ENCODE measurements at places on chromosomes 13 and 19.
A peak's percentile ranks its signal among the peaks of the same experiment; 100 is the strongest.

- DNase-seq = no peak
Measured at GRCh38 chr13:26680572-26680971, 80.0 kb downstream of the GPR12 start.

- DNase-seq = no peak
Measured at GRCh38 chr19:30077851-30078355, 135.9 kb downstream of the URI1 start.

- peak; percentile 22 for DNase-seq
Measured at GRCh38 chr13:47594833-47595232, 406.2 kb downstream of the SUCLA2 start.

- no peak for DNase-seq
Measured at GRCh38 chr13:78096221-78096620, 177.6 kb upstream of the EDNRB start.

GRCh38 chr13:32657309-32657708 lies 71.1 kb downstream of the PDS5B start:
- DNase-seq = no peak

DNA sequence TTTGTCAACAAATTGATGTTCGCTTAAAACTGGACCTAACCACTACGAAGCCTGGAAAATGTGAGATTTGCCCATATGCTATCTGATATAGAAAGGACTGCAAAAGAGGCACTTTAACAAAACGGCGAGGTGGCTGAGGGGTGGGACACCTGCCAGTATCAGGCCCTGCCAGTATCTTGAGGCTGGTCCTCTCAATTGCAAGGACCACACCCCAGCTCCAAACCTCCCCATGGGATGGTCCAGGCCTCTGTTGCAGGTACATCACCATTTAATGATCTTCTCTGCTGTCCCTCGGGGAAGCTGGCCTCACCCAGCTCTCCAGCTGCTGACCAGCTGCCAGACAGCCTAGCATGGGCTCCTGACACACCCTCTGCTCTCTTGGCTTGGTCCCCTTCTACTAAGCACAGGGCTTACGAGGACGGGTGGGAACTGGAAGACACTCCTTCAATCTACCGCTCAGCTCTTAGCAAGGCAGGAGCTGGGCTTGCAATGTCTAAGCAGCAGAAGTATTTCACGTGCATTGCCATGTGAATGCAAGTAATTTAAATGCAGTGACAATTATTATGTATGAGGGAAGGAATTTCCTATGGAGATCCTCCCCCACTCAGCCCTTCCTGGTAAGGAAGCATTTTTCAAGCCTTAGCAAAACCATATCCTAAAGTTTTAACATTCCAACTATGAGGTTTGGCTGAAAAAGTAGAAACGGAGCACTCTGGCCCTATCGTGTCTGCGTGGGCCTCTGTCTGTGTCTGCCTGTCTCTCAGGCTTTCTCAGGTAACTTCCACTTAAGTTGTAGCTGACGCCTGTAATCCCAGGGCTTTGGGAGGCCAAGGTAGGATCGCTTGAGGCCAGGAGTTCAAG lies 63.9 kb downstream of the LATS2 start:
- no peak for DNase-seq

DNA sequence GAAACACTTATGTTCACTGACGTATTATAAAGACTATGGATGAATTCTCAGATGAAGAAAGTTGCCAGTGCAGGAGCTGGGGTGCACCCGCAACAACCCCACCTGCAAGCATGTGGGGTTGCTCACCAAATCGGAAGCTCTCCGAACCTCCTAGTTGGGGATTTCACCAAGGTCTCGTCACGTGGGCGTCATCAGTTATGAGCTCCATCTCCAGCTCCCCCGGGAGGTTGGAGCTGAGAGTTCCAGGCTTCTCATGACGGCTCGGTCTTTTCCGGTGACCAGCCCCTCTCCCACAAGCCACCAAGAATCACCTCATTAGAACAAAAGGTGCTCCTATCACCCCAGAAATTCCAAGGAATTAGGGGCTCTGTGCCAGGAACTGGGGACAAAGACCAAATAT lies 46.1 kb upstream of the TUBGCP3 start:
- DNase-seq = no peak

- no peak for DNase-seq
Measured at GRCh38 chr13:39347926-39348901, 254.8 kb downstream of the LHFPL6 start.

- no peak for DNase-seq
Measured at GRCh38 chr13:106318941-106319411, 216.5 kb downstream of the EFNB2 start.

DNA sequence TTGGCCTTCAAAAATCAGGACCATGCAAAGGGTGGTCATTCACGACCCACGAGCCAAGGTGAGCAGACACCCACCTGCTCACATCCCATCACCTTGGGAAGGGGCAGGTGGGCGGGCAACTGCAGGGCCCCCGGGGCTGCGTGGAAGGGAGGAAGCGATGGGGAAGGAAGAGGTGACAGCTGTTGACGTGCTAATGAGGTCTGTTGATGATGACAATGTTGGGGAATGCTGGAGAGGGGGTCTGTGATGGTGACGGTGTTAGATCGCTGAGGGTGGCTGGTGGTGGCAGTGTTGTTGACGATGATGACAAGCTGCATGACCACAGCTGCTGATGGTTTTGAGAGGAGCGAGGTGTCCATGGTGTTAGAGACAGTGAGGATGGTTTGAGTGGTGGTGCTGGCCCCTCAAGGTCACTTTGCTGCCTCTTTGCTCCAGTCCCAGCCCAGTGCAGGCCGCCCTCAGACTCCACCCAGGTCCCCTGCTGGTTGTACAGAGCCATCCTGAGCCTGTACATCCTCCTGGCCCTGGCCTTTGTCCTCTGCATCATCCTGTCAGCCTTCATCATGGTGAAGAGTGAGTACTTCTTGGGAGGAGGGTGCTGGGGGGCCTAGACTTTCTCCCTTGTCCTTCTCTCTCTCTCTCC lies 900 bp downstream of the MCEMP1 start:
- no peak for DNase-seq

- no peak for DNase-seq
Measured at GRCh38 chr13:105527127-105527526, 1008.3 kb downstream of the EFNB2 start.

GRCh38 chr13:112154301-112155060 lies 87.5 kb downstream of the SOX1 start:
- no peak for DNase-seq

GRCh38 chr19:34487651-34488051 lies 6.1 kb downstream of the WTIP start:
- DNase-seq = no peak

DNA sequence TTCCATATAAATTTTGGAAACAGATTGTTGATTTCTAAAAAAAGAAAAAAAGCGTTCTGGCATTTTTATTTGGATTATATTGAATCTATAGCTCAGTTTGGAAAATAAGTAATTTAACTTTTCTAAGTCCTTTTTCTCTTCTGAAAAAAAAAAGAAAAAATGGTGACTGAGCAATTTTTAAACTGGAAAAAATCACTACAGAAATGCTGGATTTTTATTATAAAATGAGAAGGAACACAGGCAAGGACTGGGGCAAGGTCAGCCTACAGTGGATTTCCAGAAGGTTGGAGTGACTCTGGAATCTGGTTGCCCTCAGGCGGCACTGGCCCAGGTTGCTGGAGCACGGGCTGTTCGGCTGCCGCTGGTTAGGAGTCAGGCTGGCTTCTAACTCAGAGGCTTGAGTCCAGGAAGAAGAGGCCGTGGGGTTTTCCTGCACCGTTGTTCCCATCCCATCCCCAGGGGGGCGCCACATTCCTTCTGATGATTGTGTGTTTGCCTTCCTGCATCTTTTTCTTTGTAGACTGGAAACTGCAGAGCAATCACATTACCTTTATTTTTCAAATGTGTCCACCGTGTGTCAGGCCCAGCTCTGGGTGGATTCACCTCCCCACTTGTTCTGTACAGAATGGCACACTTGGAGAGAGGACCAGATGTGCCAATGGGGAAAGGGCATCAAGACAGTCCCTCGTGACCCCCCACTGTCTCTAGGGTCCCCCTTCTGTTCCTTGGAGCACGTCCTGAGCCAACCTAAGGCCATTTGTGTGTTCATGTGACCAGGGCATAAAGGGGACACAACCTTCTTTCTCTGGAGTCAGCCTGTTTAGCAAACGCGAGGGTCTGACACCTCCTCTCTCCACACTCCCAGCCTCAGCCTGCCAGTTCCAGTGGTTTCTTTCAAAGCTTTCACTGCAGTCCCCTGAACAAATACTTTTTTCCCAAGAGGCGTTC lies 44.5 kb upstream of the GTF3A start:
- peak; percentile 78 for DNase-seq

DNA sequence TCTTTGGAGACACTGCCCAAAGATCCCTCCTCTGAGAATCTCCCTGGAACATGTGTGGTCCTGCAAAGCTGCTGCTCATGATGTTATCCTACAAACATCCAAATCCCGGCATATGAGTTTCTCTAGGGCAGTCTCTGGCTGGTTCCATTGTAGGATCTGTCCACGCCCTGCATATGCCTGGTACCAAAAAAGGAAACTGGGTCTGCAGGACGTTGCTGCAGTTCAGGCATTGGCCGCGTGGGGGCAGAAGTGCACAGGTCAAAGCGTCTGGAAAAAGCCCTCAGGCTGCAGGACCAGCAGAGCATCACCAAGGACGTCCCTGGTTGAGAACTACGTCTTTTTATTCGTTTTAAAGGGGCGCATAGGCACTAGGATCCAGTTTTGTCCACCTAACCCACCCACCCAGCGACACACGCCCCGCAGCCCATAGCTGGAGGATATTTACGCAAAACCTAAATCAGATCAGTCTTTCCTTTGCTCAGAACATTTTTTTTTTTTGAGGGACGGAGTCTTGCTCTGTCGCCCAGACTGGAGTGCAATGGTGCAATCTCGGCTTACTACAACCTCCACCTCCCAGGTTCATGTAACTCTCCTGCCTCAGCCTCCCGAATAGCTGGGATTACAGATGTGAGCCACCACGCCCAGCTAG lies 12.9 kb upstream of the ZNF564 start:
- DNase-seq = peak; percentile 97

DNA sequence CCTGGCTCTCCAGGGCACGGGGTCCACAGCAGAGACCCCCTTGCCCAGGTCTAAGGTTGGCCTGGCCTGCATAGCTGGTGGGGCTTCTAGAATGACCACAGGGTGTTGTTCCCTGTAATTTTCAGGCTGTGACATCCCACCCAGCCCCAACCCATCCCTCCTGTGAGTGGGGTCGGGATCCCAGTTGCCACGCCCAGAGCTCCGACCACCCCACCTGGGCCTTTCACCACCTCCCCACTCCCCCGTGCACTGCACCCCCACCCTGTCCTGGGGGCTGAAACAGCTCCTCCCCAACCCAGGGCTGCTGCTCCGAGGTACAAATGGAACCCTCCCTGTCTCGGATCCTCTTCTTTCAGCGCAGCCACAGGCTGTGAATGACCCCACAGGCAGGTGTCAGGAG lies 8.4 kb upstream of the SLC7A10 start:
- no peak for DNase-seq

DNA sequence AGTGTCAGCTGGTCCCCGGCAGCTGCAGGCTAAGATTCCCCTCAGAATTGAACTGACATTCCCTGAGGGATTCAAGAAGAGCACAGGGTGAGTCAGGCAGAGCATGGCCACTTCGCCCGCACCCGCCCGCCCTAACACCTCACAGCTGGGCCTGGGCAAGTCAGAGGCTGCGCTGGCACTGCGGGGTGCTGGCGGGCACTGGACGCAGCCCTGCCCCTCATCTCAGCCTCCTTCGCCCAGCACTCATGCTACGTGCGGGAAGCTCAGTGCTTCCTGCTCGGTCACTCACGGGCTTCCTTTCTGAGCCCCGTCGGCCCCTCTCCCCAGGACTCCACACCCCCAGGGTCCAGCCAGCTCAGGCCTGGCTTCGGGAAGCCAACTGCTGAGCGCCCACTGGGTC lies 56.9 kb downstream of the MLLT1 start:
- DNase-seq = no peak

DNA sequence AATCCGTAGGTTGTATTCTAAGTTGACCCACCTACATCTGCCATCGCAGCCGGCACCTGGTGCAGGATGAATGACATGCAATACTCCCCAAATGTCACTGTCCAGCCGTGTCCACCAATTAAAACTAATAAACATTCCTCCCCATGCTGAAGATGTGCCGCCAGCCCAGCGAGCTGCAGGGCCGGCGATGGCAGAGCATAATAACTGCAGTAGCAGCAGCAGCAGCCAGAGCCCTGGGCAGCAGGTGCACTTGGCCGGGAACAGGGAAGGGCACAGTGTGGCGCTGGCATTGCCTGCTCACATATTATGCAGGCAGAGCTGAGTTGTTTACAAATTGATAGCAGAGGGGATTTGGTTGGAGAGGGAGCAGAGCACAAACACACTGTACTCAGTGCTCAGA lies 754.9 kb downstream of the OLFM4 start:
- DNase-seq = no peak

- DNase-seq = no peak
Measured at GRCh38 chr13:66657165-66657881, 572.8 kb downstream of the PCDH9 start.

- no peak for DNase-seq
Measured at GRCh38 chr13:93861818-93862217, 617.7 kb downstream of the DCT start.

GRCh38 chr13:61045251-61045650 lies 370.4 kb downstream of the PCDH20 start:
- DNase-seq = no peak

DNA sequence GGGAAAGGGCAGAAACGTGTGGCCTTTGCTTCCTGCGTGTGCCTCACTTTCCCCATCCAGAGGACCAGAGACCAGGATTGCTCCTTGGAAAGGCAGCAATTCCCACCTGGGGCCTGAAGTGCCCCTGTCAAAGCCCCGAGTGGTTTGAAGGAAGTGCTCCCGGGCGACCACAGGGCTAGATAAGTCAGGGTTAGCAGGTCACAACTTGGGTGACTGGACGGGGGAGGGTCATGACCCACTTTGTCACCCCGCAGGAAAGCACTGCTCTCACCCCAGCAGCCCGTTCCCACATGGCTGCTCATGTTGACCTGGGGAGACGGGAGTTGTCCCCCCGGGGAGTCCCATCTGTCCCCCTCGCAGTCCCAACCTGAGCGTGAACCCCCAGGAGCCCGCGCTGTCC lies 459 bp downstream of the PRAM1 start:
- no peak for DNase-seq

GRCh38 chr13:110354715-110355473 lies 47.8 kb downstream of the COL4A2 start:
- peak; percentile 11 for DNase-seq

GRCh38 chr19:7932276-7932929 lies 6.5 kb upstream of the CTXN1 start:
- DNase-seq = no peak
